ENCODE measurements at places on chromosomes 13 and 19.

- no peak for DNase-seq
Observed at GRCh38 chr19:52170863-52171320, 529 bp downstream of the ZNF836 start.

GRCh38 chr13:40146063-40146462 is 490.6 kb downstream of the COG6 start:
- no peak for DNase-seq

- DNase-seq: no peak
Observed at GRCh38 chr19:1953441-1954094, 12.6 kb downstream of the CSNK1G2 start.

DNA sequence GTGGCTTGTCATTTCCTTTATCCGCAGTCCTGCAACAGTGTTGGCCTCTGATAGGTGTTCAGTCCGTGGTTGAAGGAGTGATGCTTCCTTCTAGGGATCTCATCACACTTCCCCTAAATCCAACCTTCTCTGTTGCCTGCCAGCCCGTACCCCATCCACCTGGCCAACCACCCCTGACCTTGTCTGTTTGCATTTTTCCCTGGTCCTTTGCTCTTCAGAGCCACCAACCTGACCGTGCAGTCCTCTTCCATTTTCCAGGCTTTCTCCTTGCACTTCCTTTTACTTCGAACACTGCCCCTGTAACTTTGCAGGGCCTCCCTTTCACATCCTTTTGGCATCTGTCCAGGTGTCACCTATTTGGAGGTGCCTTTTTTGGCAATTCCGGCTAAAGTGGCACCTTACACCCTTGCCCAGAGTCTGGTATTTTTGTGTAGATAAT is 696 bp downstream of the ZNF460 start:
- peak; percentile 6 for DNase-seq

DNA sequence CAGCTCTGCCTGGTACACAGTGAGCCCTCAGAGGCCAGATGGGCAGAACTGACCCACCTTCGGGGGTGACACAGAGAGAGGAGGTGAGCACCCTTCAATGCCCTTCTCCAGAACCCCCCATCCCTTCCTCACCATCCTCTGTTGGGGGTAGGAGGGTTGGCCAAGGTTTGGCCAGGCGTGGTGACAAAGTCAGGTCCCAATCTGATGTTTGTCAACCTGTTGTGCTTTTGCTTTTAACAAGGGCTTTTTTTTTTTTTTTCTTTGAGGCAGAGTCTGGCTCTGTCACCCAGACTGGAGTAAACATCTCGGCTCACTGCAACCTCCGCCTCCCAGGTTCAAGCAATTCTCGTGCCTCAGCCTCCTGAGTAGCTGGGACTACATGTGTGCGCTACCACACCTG is 7.3 kb downstream of the PTGIR start:
- no peak for DNase-seq

DNA sequence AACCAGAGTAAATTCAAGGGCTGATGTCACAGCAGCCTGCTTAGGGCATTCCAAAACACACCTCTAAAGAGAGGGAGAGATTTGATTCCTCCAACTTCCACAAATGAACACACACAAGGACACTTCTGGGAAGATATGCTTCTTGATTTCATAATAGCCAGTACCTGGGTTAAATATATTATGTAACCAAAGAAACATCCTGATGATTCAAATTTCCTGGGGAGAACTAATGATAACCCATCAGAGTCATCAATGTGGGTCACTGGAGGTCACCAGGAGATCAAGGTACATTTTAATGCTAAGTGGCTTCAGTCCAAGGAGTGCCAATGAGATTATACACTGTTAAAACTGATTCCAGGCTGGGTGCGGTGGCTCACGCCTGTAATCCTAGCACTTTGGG is 54.0 kb upstream of the DOCK9 start:
- no peak for DNase-seq

- DNase-seq: no peak
Observed at GRCh38 chr19:2609389-2610116, 92.9 kb downstream of the GNG7 start.

- DNase-seq: no peak
Observed at GRCh38 chr13:78770601-78771000, 111.6 kb upstream of the OBI1 start.

GRCh38 chr19:10113964-10114650 is 2.6 kb downstream of the P2RY11 start:
- DNase-seq: no peak

GRCh38 chr13:99991013-99991827 is 9.6 kb downstream of the ZIC2 start:
- no peak for DNase-seq

- no peak for DNase-seq
Observed at GRCh38 chr13:111361873-111362648, 41.6 kb downstream of the TEX29 start.

DNA sequence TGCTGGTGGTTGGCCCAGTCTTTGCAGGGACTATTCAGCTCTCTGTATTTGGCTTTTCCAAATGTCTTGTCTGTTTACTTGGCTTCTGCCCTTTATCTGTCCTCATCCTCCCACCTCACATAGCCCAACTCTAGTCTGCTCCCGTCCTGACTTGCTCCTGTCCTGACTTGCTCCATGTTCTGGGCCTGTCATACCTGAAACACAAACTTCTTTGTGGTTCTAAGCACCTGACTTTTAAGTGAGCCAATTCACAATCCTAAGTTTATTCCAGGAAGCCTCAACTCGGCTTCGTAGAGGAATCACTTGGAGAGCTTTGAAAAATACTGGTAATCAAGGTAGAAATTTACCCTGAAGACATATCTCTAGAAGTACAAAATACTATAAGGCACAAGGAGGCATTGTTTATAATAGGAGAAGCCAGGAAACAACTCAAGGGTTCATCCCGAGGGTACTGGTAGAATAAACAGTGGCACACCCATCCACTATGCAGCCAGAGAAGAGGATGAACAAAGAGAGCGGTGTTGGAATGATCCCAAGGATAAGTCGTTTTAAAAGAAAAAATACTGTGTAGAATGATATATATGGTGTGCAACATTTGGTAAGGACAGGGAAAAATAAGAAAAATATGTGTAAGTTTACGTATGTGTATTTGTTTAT is 284.5 kb downstream of the FGF14 start:
- DNase-seq: no peak

DNA sequence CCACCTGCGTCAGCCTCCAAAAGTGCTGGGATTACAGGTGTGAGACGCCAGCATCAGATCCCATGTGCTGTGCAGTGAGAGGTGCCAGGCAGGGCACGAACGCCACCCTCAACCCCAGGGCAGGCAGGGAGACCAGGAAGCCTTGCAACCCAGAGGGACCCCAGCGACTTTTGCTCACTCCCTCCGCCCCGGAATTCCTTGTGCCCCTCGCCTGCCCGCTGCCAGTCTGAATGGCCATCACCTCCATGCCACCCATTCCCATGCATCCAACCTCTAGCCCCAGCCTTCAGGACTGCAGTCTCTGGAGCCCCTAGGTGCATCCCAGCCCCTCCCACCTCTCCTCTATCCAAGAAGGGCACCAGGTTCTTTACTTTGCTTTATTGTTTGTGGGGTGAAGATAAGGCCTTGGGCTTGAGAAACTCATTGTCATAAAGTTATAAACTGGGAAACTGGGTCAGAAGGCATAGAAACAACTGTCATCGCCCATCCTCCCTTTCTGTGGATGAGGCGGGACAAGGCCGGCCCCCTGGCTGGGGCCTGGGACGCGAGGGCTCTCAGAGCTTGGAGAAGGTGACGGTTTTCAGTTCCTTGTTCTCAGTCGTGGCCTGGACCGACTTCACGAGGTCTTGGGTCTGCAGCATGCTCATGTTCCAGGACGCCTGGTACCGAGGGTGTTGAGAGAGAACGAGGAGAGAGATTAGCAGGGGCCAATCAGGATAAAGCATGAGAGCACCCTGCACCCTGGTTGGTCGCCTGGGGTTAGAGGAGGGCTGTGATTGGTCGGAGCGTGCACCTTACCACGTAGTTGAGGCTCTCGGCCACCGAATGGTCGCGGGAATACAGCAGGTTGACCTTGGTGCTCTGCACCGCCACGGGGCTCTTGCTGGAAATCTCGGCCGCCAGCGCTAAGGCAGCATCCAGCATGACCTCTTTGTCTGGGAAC is 2.6 kb upstream of the LGALS4 start:
- no peak for DNase-seq

GRCh38 chr19:8866344-8866743 is 34.2 kb downstream of the MBD3L1 start:
- no peak for DNase-seq

- no peak for DNase-seq
Observed at GRCh38 chr19:38970664-38971532, 4.6 kb downstream of the FBXO17 start.

GRCh38 chr13:21777166-21777565 is 106.3 kb downstream of the FGF9 start:
- DNase-seq: no peak

DNA sequence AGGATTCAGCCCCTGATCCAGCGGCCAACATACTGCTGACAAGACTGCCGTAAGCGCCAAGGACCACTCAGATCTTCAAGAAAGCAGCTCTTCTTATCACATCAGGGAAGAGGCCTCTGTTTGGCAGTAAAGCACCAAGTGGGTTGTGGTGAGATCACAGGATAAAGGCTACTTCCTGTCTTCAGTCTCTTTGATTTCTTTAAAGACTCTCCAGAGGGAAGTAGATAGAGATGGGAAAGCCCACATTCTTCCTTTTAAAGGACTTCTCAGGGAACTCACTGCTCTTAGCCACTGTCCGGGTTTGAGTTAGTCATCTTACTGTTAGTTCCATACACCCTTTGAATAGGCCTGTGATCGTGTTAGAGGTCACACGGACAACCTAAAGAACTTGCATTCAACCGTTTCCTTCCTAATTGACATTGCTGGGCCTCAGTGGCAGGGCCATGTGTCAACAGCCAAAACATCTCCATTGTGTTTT is 47.2 kb upstream of the POMP start:
- no peak for DNase-seq

GRCh38 chr13:46963904-46964303 is 67.1 kb upstream of the HTR2A start:
- DNase-seq: no peak

DNA sequence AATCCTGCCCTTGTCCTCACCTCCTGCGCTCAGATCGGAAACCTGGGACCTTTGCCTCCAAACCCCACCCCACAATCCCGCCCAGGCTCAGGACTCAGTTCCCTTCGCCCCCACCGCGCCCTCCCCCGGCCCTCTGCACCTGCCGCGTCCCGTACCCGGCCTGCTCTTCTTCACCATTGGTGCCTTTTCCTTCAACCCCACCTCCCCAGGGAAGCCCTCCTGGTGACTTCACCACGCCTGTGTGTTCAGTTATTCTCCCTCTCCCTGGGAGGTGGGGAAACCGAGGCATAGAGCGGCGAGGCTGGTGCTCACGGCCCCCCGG is 19.3 kb upstream of the TCF3 start:
- no peak for DNase-seq

DNA sequence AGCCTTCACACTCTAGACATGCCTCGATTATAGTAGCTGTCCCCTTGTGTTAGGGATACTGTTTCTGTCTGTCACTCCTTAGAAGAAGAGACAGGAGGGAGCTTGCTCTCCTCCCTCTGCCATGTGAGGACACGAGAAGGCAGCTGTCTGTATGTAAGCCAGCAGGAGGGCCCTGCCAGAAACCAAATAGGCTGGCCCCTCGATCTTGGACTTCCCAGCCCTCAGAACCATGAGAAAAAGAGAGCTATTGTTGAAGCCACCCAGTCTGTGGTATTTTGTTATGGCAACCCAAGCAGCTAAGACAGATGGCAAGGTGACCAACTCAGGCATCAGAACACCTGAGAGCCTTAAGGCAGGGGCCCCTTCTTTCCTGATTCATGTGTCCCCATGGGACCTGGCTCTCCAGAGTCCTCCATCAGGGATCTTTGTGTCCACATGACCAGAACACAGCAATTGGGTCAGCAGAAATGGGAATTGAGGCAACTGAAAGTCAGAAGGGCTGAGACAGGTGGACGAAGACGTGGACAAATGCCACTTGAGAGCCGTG is 65.6 kb upstream of the NPAS1 start:
- DNase-seq: no peak
